ENCODE measurements at places on chromosomes 12 and 14.
A peak's percentile ranks its signal among the peaks of the same experiment; 100 is the strongest.

DNA sequence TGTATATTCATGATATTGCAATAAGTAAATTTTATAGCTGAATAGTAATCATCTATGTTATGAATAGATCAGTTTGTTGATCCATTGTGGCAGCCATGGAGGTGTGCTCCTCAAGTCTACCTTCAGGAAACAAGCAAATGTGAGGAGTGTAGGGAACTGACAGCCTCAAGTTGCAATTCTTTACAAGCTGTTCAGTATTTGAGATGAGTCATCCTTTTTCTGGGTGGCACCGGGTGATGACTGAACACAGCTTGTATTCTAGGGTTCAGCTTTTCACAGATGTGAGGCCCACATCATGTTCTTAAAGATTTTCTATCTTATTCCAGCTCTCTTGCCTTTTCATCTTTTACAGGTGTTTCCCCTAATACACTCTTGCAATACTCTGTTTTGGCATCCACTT, 452.4 kb downstream of the KCNH5 start:
- DNase-seq = no peak

- no peak for DNase-seq
Observed at GRCh38 chr14:76498976-76499375, 123.0 kb downstream of the ESRRB start.

DNA sequence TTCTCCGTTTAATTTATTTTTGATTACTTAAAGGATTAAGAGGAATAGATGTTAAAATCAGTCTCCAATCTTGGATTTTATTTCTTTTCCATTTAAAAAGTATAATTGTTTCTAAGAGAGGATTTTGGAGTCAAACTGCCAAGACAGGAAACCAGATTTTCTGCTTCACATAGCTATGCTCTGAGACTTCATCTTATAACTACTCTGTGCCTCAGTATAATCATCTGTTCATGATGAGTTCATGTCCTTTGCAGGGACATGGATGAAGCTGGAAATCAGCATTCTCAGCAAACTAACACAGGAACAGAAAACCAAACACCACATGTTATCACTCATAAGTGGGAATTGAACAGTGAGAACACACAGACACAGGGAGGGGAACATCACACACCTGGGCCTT, 9.0 kb upstream of the TAS2R31 start:
- DNase-seq = no peak

DNA sequence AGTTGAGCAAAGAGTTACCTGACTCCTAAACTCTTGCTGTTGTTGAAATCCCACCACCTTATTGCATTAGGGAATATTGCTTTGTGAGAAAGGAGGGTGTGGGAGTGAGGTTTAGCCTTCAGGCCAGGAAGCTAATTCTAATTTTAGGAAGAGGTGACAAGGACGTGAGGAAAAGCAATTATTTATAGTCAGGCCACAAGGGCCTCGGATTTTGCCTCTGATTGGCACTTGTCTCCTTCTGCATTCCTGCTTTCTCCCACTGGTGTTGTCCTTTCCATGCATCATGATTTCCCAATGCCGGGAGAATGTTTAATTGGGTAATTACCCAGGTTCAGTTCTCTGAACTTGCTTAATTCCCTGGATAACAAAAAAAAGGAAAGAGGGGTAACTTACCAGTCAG, 37.9 kb upstream of the SLC38A2 start:
- DNase-seq = no peak

DNA sequence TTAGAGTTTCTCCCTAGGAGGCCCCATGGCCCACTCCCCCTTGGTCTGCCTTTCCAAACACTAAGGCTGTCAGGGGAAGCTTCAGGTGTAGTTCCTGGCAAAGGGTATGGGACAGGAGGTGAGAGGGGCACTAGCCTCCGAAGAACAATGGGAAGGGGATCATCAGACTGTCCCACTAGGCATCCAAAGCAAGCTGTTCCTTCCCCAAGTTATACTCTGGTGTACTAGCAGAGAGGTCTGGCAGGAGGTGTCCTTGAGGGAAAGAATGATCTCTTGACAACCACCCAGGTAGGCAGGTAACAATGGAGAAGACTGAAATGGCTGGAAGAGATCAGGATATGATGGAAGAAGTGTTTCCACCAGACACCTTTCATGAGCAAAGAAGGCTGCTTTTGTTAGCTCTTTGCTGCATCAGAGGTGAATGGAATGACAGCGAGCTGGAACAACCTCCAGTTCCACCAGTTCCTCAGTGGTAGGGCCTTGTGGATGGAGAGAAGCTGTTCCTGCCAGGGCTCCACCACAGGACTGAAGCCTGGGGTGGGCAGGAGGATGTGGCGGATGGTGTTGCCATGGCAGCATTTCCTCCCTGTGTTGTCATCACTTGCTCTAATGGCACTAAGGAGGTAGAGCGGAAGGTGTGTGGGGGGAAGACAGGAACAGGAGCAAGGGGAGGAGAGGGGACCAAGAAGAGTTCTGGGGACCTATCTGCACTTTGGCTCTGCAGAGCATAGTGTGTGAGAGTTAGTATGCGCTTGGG, 2.3 kb upstream of the AGAP2 start:
- peak; percentile 55 for DNase-seq

Measured in activated CD8-positive, alpha-beta memory T cell treated with anti-CD3 and anti-CD28 coated beads for 1 hour (primary cell).